Renal pelvis (tissue), 12 donors: ENCODE measurements at places on chromosomes 11 and 22. TPM values are rescaled to one million over a fixed set of nuclear protein-coding genes. Genes with fewer than 3 reads are reported as not detected.

GRCh38 chr11:126305699-126306098 lies 1.8 kb downstream of the DCPS start:
- DNase-seq: no peak

Gene KRTAP5-11
- polyA plus RNA-seq: 0.27 TPM

- DNase-seq: no peak
Observed at GRCh38 chr22:37752189-37753087, 55.3 kb upstream of the GCAT start.

DNA sequence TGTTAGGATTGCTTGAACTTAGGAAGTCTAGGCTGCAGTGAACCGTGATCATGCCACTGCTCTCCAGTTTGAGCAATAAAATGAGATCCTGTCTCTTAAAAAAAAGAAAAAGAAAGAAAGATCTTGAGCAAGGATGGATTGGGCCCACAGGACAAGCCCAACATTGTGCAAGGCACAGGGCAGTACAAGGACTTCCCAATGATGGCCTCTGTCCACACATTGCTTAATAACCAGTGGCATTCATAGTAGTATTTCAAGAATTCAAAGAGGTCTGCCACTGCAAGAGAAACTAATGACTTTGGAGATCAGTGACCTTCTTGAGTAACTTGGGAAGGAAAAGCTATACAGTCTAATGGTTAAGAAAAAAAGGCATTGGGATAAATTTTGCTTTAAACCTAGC lies 44.6 kb downstream of the SEZ6L start:
- DNase-seq: no peak

Gene RBX1
- 71.3 TPM for polyA plus RNA-seq

- no peak for DNase-seq
Observed at GRCh38 chr22:42077486-42078125, 1.9 kb upstream of the SMDT1 start.

Gene OR8D1
- polyA plus RNA-seq: not detected

Gene RFPL1
- polyA plus RNA-seq: 2.0 TPM

DNA sequence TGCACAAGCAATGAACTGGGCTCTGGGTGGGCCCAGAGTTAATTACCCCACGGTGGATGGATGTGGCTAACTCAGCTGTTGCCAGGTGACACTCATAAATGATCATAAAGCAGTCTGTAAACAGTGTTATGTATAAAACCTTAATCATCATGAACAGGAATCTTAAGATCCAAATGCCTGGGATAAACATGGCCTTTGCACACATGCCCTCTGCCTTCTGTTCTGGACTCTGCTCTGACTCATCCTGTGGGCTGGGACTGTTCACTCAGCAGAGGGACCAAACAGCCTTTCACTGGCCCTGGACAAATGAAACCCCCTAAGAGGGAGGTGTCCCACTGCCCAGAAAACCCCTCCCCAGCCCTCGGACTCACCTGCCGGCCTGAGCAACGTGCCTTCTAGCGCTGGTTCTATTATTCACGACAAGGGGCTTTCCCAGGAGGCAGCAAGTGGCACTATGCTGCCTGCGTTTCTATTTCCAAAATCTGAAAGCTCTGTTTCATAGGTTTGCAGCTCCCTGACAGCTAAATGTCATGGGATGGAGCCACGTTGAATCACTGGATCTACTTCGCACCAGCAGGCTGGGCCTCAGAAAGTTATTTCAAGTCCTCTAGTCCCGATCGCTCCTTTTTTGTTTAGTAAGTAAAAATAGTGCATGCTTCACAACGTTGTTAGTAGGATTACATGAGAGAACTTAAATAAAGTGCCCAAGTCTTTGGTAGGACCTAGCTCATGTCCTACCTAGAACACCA lies 53.0 kb downstream of the LARGE1 start:
- DNase-seq: no peak

Gene TMEM86A
- polyA plus RNA-seq: 9.6 TPM

GRCh38 chr11:2200536-2200935 lies 28.9 kb upstream of the TH start:
- DNase-seq: no peak

- DNase-seq: no peak
Observed at GRCh38 chr11:115276799-115277198, 227.4 kb downstream of the CADM1 start.

GRCh38 chr11:45922425-45923082 lies at the start of gene LARGE2:
Gene LARGE2, plus strand, starts transcription at chr11:45922656. Its CDS starts 227 bp downstream, at chr11:45922883.
- peak; percentile 46 for DNase-seq

DNA sequence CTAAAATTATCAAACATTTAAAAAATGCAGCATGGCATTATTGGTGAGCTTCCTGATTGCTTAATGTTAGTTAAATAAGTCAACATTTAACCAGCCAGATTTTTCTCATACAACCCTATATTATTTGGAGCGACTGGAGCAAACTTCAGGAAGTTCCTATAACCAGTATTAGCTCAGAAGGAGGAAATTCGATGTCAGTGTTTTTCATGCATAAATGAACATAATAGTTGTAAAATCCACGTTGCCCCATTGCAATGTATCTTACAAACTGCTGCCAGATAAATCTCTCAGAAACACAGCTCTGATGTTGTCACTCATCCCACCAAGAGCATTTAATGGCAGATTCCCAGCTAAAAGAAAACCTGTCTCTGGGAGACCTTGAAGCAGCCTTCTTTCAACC lies 278.5 kb downstream of the CASP12 start:
- no peak for DNase-seq

DNA sequence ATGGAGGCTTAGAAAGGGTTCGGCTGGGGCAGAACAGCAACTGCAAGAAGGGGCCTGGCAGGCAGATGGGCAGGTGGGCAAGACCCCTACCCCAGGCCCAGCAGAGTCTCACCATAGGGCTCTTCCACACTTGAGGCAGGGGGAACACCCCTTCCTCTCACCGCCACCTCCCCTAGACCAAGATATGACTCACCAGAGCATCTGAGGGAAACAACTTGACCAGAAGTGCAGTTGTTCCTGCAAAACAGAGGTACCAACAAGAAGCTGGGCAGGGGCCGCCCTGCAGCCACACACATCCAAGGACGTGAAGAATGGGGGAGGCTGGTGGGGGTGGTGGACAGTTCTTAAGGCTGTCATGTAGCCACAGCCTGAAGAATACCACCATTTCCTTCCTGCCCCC lies 10.9 kb downstream of the TMPRSS5 start:
- no peak for DNase-seq

GRCh38 chr11:8839306-8839956 lies 71.6 kb upstream of the AKIP1 start:
- DNase-seq: no peak

Gene CCND1
- polyA plus RNA-seq: 153 TPM

Gene NLRP14
- polyA plus RNA-seq: 0.99 TPM

DNA sequence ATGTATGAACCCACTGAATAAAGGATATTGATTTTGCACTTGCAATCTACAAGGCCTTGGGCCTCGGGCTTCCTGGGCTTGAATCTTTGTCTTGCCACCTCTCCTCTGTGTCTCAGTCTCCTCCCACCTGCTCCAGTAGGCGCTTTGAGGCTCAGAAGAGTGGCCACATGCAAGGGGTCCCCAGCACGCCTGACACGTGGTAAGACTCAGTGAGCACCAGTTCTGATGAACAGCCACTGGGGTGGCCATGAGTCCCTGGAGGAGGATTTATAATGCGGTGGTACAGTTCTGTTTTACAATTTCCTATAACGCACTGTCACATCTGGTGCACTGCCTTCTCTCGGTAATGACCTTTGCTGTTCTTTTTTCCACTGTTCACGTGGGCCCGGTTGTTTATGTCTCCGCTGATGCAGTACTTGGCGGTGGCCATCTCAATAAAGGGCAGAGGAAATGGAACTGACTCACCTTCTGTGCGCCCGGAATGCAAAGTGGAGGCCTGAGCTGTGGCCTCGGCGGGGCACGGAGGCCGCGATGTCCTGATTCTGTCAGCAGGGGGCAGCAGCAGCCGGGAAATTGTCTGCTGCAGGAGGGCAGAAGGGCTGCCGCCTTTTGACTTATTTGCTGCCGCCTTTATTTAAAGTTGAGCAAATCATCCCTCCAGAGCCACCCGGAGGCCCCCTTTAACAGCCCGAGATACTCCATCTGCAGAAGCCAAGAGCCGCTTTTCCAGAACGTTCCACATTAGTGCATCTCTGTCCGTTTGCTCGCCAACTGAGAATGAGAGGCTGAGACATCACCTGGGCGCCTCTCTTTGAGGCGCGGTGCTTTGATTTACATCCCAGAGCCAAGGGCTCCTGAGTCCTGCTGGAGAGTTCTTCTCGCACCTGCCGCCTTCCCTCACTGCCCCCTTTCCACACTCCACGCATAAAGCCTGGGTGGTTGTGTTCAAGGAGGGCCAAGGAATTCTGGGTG lies 6.0 kb upstream of the IFT27 start:
- DNase-seq: peak; percentile 58

Gene MYO7A
- polyA plus RNA-seq: 3.3 TPM

- no peak for DNase-seq
Observed at GRCh38 chr11:28963187-28963586, 855.0 kb downstream of the METTL15 start.

DNA sequence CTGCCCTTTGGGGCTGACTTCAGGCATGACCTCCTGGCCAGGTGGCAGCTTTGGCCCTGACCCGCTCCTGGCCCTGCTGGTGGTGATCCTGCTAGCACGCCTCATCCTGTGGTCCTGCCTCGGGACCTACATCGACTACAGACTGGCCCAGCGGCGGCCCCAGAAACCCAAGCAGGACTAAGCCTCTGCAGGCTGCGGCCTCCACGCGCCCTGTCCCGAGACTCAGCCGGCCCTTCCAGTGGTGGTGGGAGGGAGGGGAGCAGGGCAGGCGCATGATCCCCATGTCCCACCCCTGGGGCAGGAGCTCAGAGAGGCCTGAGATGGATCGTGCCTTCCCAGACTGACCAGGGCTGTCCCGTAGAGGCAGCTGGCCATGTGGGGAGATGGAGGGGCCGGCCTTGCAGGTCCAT lies 2.1 kb downstream of the SMIM38 start:
- DNase-seq: no peak

Gene TFIP11
- 48.5 TPM for polyA plus RNA-seq
